Heart right ventricle (tissue), 16 donors: ENCODE measurements at places on chromosomes 3 and 15. TPM values are rescaled to one million over a fixed set of nuclear protein-coding genes. Genes with fewer than 3 reads are reported as not detected.
A peak's percentile ranks its signal among the peaks of the same experiment; 100 is the strongest.

DNA sequence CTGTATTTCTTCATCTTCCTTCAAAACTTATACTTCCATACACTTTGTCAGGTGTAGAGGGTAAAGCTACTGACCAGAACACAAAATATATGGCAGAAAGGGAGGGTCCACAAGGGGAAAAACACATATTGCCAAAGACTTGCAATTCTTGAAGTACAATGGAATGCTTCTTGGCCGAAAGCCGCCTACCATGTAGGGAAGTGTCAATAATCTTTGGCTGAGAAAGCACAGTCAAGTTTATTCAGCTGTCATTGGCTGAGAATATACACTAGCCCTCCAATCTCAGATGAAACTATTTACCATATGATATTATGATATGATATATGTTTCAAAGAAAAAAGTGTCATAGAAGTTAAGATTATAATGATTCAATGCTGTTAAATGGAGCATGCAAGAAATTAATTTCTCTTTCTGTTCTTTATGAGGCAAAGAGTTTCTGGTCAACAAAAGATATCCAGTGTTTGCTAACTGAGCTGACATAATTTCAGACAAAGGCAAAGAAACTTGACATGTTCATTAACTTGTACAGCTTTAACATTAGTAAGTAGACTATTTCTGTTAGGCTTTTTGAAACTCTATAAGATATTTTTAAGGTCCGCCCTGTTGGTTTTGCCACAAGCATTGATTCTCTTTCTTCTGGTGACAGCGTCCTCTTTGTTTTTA, 89.0 kb upstream of the LPP start:
- DNase-seq = no peak

DNA sequence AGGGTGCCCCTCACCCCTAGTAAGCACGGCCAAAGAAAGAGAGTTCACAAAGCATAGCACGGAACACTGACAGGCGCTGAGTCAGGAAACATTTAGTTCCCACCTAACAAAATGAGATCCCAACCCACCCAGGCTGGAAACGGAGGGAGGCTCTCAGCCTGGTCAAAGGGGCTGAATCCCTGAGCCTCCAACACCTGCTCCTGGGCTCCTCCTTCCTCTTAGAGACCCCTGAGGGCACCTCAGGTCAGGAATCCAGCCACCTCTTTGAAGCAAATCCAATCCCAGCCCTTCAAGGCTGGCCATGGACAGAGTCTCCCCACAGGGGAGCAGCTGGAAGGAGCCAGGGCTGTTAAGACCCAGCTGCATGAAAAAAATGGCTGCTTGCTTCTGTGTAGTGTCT, 154.4 kb upstream of the HES1 start:
- no peak for DNase-seq

DNA sequence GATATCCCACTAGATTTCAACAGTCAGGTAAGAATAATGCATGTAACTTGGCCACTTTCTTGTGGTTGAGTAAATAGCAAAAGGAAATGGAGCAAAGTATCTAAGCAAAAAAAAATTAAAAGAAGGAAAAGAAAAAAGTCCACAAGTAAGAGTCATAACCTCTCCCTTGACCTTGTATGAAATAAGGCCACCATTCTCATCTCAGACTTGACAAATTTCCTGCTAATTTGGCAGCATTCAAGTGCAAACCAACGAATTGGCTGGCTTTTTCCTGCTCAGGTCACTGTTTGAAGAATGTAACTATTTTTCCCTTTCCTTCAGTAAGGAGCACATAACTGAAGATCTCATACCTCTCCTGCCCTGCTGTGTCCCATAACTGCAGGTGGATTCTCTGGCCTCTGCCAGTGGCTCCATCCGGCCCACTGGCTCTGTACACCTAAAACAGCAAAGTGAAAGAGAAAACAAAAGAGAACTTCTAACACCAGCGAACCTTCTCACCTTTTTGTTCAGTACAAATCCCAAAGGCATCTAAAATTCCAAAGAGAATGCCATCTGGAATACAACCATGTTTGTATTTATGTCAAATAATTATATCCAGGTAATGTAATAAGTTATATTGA, 33.4 kb upstream of the RSL24D1 start:
- DNase-seq = no peak

The SCAANT1 gene
- not detected for polyA plus RNA-seq

The KNG1 gene
- polyA plus RNA-seq = 0.07 TPM

DNA sequence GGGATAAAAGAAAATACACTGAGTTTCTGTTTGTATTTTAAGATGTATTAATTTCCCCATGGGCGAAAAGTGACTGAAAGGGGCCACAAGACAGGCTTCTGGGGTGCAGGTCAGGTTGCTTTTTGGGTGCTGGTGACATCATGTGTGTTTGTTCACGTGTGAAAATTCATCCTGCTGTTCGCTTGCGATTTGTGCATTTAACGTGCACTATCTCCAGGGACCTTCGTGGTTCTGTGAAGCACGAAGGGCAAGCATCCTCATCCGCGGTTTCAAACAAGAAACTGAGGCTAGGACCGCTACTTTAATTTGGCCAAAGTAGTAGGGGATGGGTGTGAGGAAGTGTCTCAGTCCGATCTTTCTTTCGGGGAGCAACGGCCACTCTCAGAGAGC, 1.6 kb upstream of the SMAD6 start:
- no peak for DNase-seq

DNA sequence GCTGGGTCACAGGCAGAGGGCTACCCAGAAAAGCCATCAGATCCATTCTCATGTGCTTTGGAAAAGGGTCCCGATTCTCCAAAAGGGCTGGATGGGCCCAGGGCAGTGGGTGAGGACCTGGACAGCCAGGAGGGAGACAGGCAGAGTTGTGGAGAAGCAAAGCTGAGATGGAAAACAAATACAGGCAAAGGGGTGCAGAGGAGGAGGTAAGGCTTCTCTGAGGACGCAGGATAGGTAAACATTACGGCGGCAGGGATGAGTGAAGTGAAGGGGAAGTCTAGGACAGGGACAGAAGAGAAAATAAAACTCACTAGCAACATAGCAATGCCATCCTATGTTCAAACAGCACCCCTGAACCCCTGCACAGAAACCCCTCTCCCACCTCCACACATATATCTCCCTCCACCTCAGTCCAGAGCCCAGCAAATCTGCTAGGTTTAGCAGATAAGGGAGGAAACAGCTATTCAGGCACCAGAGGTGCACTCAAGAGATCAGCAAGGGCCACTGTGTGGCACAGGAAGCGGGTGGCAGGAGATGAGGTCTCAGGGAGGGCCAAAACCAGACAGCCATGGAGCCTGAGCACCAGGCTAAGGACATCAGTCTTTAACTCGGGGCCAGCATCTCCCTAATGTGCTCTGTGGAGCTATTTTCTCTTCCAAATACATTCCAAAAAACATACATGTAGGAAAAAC, 51.3 kb downstream of the HOMER2 start:
- DNase-seq = no peak

The ERICH6 gene
- not detected for polyA plus RNA-seq

- no peak for DNase-seq
These were observed 18.2 kb upstream of the PLCL2 start for GRCh38 chr3:16866571-16866970.

- no peak for DNase-seq
These were observed 111.2 kb upstream of the RPL32 start for GRCh38 chr3:12952343-12953200.

DNA sequence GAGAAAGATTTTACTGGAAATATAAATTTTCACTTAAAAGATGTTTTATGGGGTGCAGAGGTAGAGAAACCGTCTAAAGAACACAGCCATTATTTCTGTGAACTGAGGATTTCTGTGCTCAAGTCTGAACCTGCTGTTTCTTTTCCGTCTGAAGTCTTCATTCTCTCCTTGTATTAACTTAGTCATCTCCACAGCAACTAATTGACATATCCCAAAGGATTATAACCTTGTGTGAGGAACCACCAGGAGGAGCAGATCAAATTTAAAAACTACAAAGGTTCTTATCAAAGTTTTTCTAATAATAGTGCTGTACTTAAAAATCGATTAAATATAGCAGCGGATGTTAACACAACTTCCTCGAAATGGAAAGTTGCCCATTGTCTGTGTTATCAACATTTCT, 31.1 kb upstream of the ICE2 start:
- DNase-seq = no peak

The ATP13A5 gene
- polyA plus RNA-seq = not detected

- peak; percentile 91 for DNase-seq
These were observed 80.3 kb downstream of the CPN2 start for GRCh38 chr3:194270627-194271459.

GRCh38 chr15:27464941-27465612, 494.1 kb downstream of the GABRG3 start:
- no peak for DNase-seq

DNA sequence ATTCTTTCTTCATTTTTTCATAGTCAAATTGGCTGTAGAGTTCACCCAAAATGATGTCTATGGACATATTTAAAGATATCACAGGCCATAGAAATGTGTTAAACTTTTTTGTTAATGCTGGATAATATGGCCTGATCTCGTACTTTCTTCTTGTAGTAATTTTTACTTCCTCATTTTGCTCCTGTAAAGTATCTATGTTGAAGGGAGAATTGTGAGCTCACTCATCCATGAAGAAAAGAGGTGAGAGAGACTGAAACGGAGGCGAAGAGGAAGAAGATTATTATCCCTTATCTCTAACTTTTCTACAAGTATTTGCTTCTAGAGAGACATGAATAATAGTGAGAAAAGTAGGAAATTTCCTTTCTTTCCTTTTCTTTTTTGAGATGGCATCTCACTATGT, 613.8 kb upstream of the TBL1XR1 start:
- no peak for DNase-seq

DNA sequence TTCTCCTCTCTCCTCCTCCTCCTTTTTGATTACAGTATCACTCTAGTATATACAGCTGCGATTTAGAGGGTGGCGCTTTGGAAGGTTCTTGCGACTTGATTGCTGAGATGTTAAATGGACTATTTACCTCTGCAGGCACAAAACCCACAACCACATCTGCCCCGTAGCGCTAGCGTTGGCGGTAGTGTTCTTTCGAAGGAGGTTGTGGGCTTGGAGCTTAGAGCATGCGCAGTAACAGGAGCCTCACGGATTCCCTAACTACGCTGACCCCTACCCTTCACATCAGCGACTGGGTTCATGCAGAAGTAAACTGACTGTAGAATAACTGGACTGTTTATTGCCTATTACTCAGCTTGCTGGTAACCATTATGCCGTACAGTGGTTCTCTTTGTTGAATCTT, 58.0 kb downstream of the CGGBP1 start:
- no peak for DNase-seq

The SMCO1 gene
- 88.8 TPM for polyA plus RNA-seq

The MYRIP gene
- 0.51 TPM for polyA plus RNA-seq

GRCh38 chr3:116039651-116039985, 405.7 kb downstream of the LSAMP start:
- no peak for DNase-seq

The FOXL2 gene
- not detected for polyA plus RNA-seq
